HS-27A (cell line): ENCODE measurements at places on chromosomes 5 and 9.

DNA sequence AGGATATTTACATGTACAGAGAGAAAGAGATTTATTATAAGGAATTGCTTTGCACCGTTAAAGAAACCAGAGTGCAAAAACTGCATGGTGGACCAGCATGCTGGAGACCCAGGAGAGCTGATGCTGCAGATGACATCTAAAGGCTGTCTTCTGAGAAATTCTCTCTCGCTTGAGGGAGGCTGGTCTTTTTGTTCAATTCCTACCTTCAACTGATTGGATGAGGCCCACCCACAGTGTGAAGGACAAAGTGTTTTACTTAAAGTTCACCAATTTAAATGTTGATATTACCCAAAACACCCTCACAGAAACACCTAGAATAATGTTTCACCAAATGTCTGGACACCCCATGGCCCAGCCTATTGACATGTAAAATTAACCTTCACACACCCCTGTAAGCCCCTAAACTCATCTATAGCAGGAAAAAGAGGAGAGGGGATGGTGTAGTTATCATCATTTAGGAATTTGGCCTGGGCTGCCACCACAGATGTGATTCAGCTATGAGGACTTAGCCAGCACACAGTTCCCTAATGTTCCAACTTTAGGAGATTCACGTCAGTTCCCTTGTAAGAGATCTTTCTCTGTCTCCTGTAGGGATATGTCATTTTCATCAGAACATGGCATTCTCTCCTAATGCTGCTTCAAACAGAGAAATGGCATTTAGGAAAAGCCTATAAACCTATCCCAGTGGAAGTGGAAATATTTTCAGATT lies 358.2 kb upstream of the TLE4 start:
- no peak for DNase-seq

DNA sequence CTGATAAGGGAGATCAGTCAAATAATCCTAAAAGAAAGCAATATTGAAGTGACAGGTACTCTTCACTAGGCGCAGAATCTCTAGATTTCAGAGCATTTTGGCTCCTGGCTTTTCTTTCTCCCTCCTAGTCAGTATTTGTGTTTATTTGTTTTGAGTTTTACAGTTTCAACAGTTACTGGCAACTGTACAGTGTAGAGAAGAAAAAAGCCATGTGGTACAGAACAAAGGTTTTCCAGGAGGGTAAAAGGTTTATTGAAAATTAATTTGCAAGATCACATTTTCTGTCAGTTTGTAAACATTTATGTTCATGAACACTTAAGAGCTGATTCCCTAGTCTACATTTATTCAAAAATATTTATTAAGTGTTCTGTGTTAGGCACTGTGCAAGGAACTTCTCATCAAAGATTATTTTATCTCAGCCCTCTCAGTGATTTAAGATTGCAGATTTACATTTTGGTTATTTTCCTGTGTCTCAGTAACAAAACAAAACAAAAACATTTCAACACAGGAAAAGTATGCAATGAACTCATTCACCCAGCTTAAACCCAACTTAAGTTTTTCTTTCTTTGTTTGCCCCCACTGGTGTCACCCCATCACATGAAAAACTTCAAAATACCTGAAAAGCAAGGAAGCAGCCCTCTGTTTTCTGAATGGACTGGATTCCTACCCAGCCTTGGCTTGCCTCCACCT lies 12.9 kb downstream of the MINAR2 start:
- no peak for DNase-seq

DNA sequence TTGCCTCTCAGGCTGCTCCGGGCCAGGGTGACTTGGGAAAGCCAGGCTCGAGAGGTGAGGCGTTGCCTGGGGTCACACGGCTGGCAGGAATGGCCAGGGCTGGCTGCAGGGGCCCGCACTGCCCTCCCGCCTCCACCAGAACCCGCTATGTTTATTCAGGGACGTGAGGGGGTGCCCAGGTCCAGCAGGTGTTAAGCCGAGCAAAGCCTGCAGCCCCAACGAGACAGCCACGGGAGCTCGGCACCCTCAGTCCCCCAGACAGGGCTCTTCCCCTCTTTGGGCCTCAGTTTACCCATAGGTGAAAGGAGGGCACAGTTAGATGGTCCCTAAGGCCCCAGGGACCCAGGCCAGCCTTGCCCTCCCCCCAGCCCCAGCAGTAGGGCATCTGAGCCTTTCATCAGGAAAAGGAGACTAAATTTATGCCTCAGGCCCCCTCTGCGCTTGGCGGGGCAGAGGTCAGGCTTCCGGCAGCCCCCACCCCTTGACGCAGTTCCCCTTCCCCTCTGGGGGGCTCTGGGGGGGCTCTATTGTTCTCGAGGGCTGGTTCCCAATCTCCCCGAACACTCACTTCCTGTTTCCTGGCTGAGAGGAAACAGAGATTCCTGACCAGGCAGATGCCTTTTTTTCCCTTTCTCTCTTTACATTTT lies 7.1 kb upstream of the EGFL7 start:
- DNase-seq = no peak

DNA sequence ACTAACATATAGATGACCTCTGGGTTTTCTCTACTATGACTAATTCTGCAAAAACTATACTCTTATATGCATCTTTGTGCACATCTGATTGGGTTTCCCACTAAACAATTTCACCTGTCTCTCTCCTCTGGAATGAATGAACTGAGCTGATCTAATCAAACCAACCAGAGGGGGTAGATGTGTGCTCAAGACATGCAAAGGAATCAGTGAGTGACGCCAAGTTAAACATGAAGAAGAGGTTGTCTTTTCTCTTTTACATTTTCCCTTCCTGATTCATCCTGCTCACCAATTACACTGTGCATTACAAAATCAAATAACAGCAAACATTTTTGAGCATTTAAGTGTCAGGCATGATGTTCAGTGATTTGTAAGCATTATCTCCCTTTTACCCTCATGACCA lies 29.6 kb upstream of the GRXCR2 start:
- DNase-seq = no peak
